ENCODE measurements at places on chromosomes 11 and 22.
A peak's percentile ranks its signal among the peaks of the same experiment; 100 is the strongest.

- peak; percentile 12 for DNase-seq
These were observed 54.4 kb downstream of the FCHSD2 start for GRCh38 chr11:73087730-73088129.

GRCh38 chr22:31734512-31734911, 15.4 kb downstream of the PRR14L start:
- DNase-seq = peak; percentile 78

DNA sequence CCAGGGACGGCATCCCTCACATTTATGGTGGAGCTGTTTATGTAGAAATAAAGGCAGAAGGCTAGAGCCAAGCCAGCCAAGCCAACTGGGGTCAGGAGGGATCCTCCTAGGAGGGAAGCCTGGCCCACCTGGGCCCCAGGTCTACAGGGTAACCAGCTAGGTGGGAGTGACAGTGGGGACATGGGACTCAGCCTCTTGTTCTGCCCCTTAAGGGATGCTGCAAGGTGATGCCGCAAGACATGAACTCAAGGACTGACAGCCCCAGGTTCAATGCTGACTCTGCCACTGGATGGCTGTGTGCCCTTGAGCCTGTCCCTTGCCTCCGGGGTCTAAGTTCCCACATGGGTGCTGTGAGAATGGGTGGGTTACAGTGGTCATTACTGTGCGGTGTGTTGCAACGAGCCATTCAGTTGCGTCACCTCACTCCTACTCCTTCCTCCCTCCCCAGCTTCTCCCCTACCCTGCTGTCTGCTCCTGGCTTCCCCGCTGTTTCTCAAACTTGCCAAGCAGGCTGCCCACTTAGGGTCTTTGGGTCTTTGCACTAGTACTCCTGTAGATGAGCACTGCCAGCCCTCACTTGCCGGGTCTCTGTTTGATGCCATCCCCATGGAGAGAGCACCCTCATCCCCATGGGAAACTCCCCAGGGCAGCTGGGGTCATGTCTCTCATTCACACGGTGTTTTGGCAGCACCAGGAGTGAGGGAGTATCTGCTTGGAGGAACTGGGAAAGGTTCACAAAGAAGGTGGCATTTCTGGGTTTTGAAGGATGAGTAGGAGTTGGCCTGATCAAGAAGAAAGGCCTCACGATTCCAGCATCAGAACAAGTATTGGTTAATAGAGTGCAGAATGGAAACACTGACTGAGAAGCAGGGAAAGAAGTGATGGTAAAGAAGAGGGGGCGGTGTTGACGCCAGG, 43.0 kb upstream of the RTL6 start:
- DNase-seq = no peak

- DNase-seq = no peak
These were observed 653.5 kb downstream of the FAM181B start for GRCh38 chr11:82080160-82080559.

- peak; percentile 63 for DNase-seq
These were observed 26.8 kb upstream of the RAG1 start for GRCh38 chr11:36540998-36541397.

DNA sequence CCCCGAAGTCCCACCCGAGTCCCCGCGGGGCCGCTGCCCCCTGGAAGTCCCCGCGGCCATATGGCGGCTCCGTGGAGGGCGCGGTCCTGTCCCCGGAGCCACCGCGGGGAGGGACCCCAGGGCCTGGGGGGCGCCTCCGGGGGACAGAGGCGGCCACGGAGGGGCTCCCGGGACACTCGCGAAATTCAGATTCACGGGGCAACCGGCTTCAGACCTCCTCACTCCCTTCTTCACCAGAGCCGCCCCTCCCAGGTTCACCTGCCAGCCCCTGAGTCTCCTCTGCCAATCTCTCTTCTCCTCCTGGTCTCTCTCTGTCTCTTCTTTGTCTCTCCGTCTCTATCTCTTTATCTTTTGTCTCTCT, 28.2 kb upstream of the TOLLIP start:
- no peak for DNase-seq

DNA sequence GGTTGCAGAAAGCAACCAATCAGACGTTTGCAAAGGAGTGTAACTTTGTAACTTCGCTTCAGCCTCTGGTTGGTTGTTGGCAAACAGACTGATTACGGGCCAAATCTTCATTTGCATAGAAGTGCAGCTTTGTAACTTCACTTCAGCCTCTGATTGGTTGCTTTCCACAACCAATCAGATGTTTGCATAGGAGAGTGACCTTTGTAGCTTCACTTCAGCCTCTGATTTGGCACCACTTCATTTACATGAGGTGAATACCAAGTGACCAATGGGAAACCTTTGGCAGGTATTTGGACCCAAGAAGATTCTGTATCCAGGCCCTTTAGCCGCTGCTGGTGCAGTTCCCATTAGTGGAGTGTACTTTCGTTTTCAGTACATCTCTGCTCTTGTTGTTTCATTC, 16.0 kb downstream of the USP47 start:
- no peak for DNase-seq

DNA sequence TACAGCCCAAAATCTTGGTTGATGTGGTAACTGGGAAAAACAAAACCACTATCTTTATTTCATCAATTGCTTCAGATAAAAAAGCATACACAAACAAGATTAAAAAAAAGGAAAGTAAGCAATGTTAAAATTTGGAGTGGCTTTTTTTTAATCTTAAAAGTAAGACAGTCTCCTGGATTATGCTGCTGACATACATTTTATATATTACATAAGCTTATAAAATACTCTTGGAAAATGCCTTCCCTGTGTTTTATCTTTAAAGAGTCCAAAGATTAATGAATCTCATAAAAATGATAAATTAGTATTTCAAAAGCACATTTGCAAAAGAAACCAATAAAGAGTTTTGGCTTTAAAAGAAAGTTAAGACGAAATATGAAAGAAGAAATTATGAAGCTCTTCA, 132.7 kb downstream of the DLG2 start:
- no peak for DNase-seq

DNA sequence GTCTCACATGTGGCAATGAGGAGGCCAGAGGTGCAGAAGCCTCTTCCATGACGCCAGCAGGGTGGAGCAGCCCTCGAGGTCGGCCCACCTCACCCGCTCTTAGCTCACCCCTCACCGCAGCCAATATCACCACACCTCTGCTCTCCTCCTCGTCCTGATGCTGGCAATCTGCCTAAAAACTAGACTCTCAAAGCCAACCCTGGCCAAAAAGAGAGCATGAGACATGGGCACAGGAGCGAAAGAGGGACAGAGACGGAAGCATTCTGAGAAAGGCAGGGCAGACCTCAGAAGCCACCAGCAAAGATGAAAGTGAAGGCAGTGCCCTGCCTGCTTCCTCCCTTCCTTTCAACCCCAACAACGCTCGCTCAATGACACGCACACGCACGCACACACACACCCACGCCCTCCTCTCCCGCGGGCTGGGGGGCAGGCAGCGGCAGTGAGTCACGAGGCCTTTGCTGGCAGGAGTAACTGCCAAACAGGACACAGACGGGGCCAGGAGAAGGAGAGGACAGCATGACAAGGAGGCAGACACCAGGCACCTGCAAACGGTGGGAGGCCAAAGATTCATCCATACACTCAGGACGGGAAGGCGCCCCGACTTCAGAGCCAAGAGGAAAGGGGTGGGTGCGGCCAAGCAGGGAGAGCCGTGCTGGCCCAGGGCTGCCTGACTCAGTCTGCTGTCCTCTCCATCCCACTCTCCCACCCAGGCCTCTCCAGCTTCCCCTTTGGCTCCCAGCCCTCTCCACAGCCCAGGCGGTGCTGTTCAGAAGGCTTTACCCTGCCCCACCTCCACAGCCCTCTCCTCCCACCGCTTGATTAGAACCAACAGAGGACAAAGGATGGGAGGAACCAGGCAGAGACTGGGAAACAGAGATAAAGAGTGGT, 11.4 kb downstream of the IGSF9B start:
- DNase-seq = no peak

DNA sequence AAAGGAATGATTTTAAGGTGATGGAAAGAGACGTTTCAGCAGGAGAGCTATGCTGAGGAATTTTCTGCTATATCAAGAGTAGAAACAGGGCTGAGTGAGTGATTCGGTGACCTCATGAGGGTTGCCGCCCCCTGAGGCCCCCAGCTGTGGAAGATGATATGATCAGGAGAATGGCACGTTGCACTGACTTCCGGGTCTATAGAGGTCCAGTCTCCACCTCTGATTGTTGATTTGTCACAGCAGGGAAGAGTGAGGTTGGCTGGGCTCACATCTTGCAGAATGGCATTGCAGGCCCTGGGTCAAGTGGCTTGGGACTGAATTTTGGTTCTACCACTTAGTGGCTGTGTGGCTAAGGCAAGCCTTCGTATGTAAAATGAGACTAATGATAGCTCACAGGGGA, 205.1 kb downstream of the SNX19 start:
- DNase-seq = no peak

DNA sequence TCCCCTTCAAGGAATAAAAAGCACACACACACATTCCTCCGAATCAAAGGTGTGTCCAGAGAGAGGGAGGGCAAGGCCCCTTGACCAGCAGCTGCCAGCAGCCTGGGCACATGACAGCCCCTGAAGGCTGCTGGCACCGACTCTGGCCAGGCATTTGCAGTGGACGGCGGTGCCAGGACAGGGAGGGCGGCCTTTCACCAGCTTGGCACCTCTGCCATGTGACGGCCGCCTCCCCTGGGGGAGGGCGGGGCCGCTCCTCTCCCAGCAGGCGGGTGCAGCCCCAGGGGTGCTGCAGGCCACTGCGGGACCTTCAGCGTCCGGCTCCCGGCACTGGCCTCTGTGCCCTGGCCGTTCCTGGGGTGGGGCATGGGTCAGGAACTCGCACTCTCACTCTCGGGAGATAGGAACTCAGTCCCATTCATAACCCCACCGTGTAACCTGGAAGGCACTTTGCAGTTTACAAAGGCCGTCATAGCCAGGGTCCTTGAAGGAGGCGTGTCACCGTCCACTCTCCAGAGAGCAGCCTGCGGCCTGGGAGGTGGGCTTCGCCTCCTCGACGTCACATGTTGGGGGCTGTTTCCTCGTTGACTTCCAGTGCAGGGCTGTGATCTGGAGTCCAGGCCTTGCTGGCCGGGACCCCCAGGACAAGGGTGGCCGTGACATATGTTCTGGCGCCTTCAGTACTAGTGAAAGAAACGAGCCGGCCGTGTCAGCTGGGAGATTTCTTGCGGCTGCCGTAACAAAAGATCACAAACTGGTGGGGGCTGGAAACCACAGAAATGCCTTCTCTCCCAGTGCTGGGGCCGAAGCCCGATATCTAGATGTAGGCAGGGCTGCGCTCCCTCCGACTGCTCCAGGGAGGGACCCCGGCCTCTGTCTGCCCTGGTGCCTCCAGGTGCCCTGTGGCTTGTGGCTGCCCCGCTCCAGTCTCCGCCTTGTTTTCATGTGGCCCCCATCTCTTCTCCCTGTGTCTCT, 39.9 kb upstream of the SMIM38 start:
- DNase-seq = no peak

DNA sequence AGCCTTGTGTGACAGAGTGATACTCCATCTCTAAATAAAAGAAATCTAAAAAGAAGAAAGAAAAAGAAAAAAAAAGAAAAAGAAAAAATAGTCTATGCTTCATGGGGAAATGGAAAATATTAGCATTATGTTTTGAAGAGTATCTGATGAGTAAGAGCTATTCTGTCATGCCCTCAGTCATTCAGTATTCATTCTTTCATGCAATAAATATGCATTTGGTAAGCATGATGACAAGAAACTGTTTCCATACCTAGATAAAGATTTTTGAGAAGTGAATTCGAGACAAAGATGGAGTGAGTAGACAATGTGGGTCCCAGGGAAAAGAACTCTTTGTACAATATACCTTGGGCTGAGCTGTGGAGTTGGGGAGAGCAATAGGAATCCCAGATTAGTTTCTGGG, 6.2 kb upstream of the IFTAP start:
- no peak for DNase-seq

- peak; percentile 71 for DNase-seq
These were observed 27.4 kb downstream of the FAT3 start for GRCh38 chr11:92251980-92252379.

DNA sequence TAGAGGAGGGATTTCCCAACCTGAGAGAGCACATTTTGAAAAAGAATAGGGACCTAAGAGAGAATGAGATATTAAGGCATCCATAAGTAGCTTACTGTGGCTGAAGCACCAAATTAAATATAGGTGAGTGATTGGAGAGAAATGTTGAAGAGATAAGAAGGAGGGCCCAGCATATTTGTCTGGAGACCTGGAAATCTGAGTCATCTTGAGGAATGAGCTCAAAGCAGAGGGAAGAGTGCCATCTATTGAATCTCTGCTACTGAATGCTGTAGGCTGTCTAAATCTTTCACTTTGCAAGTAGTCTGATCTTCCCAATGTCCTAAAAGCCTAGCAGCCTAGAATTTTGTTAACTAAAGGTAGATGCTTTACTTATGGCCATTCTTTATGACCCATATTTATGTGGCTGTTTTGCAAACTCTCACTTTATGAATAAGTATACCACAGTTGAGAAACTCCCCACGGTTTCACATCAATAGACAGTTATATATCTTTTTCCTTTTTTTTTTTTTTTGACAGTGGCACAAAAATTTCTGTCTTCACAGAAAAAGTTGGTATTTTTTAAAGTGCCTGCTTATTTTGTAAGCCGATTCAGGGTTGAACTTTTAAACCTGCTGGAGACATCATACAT, 2093.5 kb downstream of the LRRC4C start:
- DNase-seq = peak; percentile 71

DNA sequence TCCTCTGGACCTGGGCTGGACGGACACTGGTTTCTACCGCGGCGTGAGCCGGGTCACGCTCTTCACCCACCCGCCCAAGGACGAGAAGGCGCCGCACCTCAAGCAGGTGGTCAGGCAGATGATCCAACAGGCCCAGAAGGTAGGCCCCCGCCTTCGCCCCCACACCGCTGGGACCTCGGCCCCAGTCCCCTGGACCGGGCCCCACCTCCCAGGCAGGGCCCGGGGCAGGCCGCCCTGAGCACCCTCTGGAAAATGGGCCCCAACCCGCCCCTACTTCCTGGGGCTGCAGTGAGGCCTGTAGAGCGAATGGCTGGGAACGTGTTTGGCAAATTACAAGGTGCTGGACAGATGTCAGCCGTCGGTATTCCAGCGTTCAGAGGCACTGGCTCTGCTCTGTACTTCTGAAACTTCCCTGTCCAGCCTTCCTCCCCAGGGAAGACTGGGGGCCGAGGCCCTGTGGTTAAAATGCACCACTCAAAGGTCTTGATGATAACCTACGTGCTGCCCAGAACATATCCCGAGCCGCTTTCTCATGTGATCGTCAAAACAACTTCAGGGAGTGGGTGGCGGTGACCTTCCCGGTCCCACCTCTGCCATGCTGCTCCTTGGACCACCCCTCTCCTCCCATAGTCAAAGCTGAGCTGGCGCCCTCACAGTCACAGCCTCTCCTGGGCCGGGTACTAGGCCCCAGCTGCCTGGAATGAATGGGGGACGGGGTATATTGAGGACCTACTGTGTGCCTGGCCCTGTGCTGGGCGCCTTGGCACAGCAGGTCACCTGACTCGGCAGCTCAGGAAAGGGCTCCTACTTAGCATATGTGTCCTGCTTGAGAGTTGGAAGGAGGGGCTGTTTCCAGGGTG, 869 bp downstream of the FAM83F start:
- no peak for DNase-seq

- no peak for DNase-seq
These were observed 21.5 kb upstream of the CSNK2A3 start for GRCh38 chr11:11374358-11375148.

DNA sequence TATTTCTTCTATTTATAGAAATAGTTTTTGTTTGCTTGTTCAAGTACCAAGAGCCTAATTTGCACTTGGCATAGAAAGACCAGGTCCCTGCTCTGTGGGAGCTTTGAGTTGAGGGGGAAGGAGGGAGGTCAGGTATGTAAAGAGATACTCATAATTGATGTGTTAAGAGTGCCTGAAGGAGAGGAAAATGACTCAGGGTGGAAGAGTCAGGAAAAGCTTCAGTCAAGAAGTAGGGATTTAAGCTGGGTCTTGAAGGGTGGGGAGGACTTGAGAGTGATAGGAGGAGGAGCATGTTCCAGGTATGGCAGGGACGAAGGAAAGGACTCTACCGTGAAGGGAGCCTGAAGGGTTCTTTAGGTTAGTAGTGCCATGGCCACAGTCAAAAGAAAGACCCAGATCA, 9.0 kb downstream of the RBX1 start:
- peak; percentile 25 for DNase-seq

Data from trophoblast cell (in vitro differentiated cells and primary cell).